ENCODE measurements at places on chromosomes 1 and 21.

- no peak for DNase-seq
Observed at GRCh38 chr1:182255494-182255893, 136.1 kb downstream of the GLUL start.

DNA sequence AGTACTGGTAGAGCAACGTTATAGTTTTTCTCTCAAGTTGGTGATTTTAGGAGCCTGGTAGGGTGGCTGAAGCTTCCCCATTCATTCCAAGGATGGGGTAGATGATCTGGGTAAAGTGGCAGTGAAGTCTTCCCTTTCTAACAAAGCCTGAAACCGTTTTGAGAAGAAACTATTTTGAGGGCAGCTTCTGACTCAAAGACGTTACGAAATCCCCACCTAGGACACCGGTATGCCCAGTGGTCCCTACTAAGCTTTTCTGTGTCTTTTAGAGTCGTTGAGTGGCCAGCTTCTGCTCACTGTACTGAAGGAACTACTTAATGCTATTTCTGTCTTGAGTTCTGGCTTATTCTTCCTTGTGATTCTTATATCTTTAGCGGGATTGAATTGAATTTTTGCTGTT, 1.4 kb downstream of the WDTC1 start:
- DNase-seq = no peak

DNA sequence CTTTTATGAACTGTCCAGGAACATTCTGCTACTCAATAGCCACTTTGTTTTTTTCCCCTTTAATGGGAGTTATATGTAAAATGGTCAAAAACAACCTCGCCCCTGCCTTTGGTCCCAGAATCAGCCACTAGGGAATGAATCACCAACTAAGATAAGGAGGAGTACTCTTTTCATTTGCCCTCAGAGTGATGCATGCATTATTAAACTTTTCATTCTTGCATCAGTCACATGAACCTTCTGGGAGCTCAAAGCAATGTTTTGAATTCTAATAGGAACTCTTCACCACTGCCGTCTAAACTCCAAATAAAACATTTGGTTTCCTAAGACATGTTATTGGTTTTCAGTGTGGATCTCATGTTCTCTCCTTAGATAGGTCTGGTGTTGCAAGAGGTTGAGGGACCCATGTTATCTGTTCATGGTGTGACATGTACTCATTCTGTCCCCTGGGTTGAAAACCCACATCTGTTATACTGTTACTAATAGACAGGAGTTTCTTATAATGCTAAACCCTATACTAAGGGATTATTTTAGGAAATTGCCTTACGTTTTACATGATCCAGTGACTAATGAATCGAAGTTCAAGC, 17.8 kb upstream of the HSD17B7 start:
- DNase-seq = no peak

DNA sequence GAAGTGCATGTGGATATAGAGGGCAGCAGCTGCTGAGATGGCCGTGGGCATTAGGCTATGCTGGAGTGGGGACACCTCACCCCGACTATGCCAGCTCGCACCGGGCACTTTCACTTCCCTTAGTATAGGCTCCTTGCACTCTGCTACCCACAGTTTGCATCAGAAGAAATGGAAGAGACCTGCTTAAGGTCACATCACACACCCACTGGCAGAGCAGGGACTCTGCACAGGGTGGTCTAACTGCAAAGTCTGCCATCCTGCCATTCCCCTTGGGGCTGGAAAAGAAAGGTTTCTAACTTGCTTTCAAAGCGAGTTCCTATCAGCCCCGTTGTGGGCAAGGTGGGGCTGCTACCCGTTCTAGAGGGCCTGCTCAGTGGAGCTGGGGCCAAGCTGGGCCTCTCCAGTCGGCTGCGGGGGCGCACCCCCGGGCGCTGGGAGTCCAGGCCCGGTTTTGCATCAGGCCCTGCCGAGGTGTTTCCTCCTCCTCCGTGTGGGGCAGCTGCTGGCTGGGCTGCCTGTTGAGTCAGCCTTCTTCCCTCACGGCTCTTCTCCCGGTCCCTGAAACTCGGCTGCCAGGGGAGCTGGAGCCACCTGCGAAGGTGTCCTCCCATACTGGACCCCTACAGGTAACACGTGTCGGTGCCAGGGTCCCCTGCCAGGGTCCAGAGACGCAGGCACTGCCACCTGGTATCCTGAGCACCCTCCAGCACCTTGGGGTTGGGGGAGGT, at the start of gene SYTL1:
Gene SYTL1 (plus strand): TSS at position 498 of the 728 bp plus-strand sequence. CDS start 3,313 bp downstream, outside the sequence.
- DNase-seq = peak; percentile 60

- peak; percentile 84 for DNase-seq
Observed at GRCh38 chr1:41898191-41898713, 20.5 kb downstream of the HIVEP3 start.

- no peak for DNase-seq
Observed at GRCh38 chr1:114219172-114219868, 65.7 kb upstream of the SYT6 start.

GRCh38 chr21:35616090-35616489, 444.2 kb downstream of the SETD4 start:
- DNase-seq = no peak

DNA sequence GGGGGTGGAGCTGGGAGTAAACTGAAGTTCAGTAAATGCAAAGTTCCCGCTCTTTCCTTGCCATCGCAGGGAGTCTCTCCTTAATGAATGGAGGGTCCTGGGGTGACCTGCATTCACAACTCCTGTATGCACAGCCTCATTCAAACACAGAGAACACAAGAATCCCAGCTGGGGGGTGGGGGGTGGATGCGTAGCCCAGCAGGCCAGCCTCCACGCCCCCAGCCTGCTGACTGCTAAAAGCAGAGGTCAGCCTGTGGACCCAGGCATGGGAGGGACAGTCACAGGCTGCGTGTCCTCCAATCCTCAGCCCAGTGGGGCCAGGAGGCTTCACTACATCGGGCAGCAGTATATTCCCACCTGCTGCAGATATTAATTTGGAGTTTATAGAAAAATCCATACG, 263.1 kb downstream of the GRIK3 start:
- DNase-seq = no peak

- DNase-seq = no peak
Observed at GRCh38 chr1:240701412-240701811, 89.5 kb upstream of the GREM2 start.

DNA sequence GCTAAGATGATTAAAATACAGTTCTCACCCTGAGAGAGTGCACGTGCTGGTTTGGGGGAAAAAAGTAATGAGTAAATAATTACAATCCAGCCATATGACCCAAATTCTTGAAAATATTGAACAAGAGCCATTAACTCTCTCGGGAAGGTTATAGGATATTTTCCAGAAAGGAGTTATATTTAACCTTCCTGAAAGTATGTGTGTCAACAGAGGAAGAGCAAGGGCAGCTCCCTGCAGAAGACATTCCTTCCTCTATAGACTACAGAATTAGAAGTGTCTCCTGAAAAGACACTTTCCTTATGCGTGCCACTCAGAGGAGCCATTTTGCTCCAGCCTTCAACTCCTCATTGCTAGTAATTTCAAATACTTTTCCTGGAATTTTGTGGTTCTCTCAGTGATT, 648.7 kb downstream of the USP25 start:
- DNase-seq = no peak

DNA sequence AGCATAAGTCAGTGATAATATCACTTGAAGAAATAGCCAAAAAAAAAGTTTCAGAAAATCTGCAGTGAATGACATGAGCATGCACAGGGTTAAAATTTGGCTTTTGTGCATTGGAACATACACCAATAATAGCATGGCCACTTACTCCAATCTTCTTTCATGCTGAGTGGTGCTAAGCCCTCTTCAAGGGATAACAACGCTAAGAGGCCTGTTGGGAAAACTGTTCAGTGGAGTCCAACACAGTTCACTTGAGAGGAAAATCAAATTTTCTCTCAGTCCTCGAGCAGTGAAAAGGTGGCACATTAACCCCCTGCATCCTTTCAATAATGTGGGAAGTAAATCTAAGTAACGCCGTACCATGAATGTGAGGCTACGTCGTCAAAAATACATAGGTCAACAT, 264.7 kb downstream of the SPATA17 start:
- no peak for DNase-seq

DNA sequence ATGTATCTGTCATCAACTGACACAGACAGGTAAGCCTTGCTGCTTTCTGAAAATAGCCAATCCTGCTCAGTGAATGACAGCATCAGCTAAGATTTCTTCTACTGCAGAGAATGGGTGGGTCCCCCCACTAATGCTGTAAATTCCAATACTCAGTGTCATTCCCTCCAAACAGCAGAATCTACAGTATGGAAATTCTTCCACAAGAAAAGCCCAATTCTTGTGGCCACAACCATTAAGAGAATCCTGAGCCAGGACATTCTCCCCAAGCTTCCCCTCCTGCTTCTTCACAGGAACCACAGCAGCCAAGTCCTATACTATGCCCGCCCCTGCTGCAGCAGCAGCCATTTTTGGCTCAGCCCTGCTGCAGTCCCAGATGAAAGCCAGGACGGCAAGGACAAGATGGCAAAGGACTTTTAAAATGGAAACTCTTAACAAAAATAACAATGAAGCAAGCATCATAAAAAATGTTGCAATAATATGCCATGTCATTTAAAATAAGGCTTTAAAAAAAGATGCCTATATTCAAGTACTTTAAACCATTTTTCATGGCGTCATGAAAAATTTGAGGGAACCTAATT, 26.8 kb downstream of the EIF4G3 start:
- DNase-seq = no peak

GRCh38 chr1:163744301-163744887, 422.6 kb downstream of the NUF2 start:
- no peak for DNase-seq

GRCh38 chr1:180462102-180462501, 40.3 kb downstream of the ACBD6 start:
- DNase-seq = no peak

- no peak for DNase-seq
Observed at GRCh38 chr1:99731384-99731783, 35.1 kb downstream of the FRRS1 start.

DNA sequence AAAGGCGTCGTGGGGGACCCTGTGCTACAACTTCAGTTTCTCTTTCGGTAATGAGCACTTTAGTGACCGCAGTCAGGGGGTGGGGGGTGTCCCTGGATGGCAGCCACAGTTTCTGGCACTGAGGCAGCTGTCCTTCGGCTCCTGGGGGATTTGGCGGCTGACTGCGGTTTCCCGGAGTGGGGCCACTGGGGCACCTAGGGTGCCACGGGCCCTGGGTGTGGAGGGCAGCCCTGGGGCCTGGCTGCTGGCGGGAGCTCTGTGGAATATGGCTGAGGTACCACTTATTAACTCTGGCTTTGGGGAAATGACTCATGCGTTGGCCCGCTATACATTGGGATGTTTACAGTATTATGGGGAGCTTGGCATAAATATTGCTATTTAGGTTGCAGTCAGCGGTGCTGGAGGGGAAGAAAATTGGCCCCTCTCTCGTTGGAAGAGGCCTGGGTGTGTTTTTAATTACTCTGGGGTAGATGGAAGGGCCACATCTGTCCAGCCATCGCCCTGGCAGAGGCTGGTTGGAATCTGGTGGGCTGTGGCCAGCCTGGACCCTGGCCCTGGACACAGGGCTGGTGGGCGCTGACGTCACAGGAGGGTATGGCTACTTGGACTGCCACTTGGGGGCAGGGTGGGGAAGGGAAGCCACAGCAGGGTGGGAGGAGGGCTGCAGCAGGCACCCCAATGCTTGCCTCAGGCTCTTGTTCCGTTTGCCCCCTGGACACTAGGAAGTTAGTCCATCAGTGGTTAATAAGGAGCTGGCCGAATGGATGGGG, 2.0 kb downstream of the EPHB2 start:
- DNase-seq = no peak

GRCh38 chr1:81329041-81329440, 471.7 kb upstream of the ADGRL2 start:
- no peak for DNase-seq

DNA sequence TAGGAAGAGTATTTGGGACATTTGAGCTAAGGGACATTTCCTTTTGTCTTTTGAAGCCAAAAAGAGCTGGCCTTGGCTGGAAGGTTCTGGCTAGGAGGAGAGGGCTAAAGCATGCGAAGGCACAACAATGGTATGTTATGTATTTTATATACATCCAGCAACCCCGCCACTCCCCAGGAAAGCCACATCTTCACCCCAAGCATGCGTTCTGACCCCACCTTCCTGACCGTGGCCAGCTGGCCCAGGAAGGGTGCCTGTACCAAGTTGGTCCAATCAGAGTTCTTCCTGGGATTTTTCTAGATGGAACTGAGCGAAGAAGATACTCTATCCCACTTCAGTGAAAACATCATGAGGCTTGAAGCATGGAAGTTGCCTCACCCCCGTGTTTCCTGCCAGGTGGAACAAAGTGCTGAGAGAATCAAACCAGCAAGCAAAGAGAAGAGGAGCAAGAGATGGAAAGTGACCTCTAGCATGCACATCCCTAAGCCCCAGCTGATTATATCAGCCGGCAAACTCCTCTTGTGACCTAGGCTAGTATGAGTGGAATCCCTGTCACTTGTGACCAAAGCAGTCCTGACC, 82.7 kb downstream of the BCAR3 start:
- DNase-seq = no peak

- no peak for DNase-seq
Observed at GRCh38 chr1:99270646-99271045, 6.4 kb downstream of the PLPPR4 start.

DNA sequence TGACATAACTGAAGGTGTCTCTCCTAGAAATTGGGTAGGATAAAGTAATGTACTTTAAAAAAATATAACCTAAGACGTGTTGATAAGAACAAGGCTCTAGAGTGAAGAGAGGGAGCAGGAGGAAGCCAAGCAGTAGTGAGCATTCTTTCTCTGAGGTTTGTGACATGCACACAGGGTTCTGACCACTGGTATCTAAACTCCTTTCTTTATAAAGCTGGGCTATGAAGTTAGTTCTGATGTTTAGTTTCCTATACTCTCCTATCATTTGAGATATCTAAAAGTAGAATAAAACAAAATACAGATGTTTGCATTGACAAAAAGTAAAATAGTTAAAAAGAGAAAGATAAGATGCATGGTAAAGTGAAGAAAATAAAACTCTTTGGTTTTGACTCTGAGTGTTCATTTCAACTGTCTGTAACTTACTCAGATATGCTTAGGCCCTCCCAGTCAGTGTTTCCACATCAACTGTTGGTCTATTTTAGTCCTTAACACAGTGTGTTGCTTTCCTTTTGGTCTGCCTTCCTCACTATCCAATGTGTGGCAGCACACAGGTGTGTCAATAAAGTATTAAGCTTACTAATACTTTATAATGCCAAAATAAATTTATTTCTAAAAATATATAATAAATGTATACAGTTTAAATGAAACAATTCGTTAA, 543.5 kb downstream of the PTPRC start:
- no peak for DNase-seq
